ENCODE measurements at places on chromosomes 7 and 10. TPM values are rescaled to one million over a fixed set of nuclear protein-coding genes. Genes with fewer than 3 reads are reported as not detected.

The SFTPA1 gene
- not detected for total RNA-seq

The RGR gene
- not detected for total RNA-seq

The HOXA7 gene
- total RNA-seq = not detected

The EBF3 gene
- not detected for total RNA-seq

The SFRP4 gene
- total RNA-seq = not detected

The SPDYE8 gene
- not detected for total RNA-seq

The TRIM50 gene
- not detected for total RNA-seq

The GIMAP2 gene
- total RNA-seq = 114 TPM

The NEUROD6 gene
- not detected for total RNA-seq

The TMEM270 gene
- total RNA-seq = not detected

The TMEM209 gene
- total RNA-seq = 31.7 TPM

The PILRA gene
- 3.9 TPM for total RNA-seq

The LIPK gene
- total RNA-seq = not detected

The HK1 gene
- total RNA-seq = 126 TPM

The CCDC172 gene
- total RNA-seq = not detected

The MYL10 gene
- total RNA-seq = not detected

The CYP26A1 gene
- not detected for total RNA-seq

The SPDYE18 gene
- total RNA-seq = 0.77 TPM

The PLA2G12B gene
- total RNA-seq = not detected

The FLNC gene
- not detected for total RNA-seq

The CFAP43 gene
- total RNA-seq = not detected

The SPDYE3 gene
- not detected for total RNA-seq

The GALNT17 gene
- not detected for total RNA-seq

The ANLN gene
- total RNA-seq = 51.8 TPM

The ABCA13 gene
- total RNA-seq = not detected

The C10orf67 gene
- total RNA-seq = 0.17 TPM

Data from activated naive CD4-positive, alpha-beta T cell treated with anti-CD3 and anti-CD28 coated beads, Interleukin-2, amount 10 ng/mL, durations not matched to agents 5 hours and 36 hours (primary cell).